ENCODE measurements at places on chromosomes 1 and 21. TPM values are rescaled to one million over a fixed set of nuclear protein-coding genes. Genes with fewer than 3 reads are reported as not detected.

TDRD10 gene
- polyA plus RNA-seq, result 11.7 TPM

NUP210L gene
- not detected for polyA plus RNA-seq

BARHL2 gene
- not detected for polyA plus RNA-seq

CRABP2 gene
- polyA plus RNA-seq, result 31.3 TPM

AIM2 gene
- 0.90 TPM for polyA plus RNA-seq

ABCA4 gene
- polyA plus RNA-seq, result 0.36 TPM

AQP10 gene
- polyA plus RNA-seq, result not detected

DHDDS gene
- polyA plus RNA-seq, result 128 TPM

LHX8 gene
- polyA plus RNA-seq, result not detected

CFAP45 gene
- 1.1 TPM for polyA plus RNA-seq

RPE65 gene
- not detected for polyA plus RNA-seq

CR2 gene
- 0.20 TPM for polyA plus RNA-seq

TNFAIP8L2 gene
- 20.4 TPM for polyA plus RNA-seq

ITSN1 gene
- 40.2 TPM for polyA plus RNA-seq

RIPPLY3 gene
- polyA plus RNA-seq, result not detected

LCE1A gene
- polyA plus RNA-seq, result not detected

C1orf94 gene
- not detected for polyA plus RNA-seq

HES3 gene
- polyA plus RNA-seq, result not detected

PROK1 gene
- 5.1 TPM for polyA plus RNA-seq

CFH gene
- polyA plus RNA-seq, result 37.7 TPM

LMOD1 gene
- 21.8 TPM for polyA plus RNA-seq

CFHR5 gene
- polyA plus RNA-seq, result not detected

GBP4 gene
- polyA plus RNA-seq, result 2.8 TPM

TMEM82 gene
- polyA plus RNA-seq, result 0.04 TPM

PER3 gene
- polyA plus RNA-seq, result 4.1 TPM

UBL4B gene
- 0.45 TPM for polyA plus RNA-seq

SPRR2F gene
- polyA plus RNA-seq, result not detected

OR2M3 gene
- not detected for polyA plus RNA-seq
